ENCODE measurements at places on chromosomes 3 and 15.
A peak's percentile ranks its signal among the peaks of the same experiment; 100 is the strongest.

- DNase-seq, result no peak
Observed at GRCh38 chr3:179713643-179714090, 60.8 kb downstream of the USP13 start.

DNA sequence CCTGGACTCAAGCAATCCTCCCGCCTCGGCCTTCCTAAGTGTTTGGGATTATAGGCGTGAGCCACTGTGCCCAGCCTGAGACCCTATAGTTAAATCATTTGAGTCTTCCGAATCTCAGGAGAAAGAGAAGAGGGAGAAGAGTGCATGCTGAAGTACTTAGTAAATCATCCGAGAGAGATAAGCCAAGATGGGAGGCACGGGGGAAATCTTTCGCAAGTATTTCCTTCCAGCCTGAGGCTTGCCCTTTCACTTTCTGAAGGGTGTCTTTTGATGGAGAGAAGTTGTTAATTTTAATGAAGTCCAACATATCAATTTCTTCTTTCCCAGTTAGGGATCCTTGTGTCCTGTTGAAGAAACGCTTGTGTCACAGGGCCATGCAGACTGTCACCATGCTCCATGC lies 97.1 kb upstream of the SLC6A6 start:
- no peak for DNase-seq

GRCh38 chr3:151379083-151379734 lies 5.3 kb downstream of the P2RY12 start:
- no peak for DNase-seq

DNA sequence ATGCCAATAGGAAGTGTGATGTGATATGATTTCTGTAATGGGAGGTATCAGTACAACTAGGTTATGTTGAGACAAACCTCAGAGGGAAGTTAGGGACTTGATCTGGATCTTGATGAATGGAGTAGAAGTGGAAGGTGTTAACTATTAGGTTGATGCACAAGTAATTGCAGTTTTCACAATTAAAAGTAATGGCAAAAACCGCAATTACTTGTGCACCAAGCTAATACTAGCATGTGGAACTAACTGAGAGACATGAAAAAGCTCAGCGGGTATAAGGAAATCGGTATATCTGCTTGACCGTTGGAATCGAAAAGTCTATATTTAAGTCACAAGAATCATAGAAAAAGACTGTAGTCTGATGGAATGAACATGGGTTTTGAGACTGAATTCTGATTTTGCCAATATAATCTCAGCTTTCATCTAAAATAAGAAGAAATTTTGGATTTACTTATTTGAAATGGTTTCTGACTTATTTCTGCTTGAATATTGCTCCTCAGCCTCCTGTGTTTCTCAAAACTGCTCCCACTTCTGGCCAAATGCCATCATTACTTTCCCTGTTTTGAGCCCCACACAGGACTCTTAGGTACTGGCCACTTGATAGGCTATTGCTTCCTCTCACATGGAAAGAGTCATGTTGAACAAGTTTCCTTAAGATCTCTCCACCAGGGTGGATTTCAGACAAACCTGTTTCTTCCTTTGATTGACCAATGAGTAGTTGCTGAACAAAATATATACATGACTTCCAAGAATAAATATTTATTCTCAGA lies 271.5 kb upstream of the COL8A1 start:
- no peak for DNase-seq

DNA sequence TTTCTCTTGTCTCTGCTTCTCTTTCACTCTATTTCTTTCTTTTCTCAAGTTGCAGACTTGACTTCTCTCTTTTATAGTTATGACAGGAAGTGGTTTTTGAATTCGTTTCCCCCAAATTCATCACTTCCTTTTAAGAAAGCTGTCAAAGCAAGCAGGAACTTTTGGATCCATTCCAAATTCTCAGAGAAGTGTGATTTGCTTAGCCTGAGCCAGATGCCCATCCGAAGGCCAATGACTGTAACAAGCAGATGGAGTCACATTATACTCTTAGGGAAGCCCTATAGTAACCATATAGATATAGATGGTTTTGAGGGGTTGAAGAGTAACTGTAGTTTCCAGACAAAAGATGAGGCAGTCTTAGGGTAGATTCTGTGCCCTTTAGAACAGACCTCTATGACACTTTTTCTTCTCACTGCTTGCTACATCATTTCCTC lies 592.0 kb upstream of the KCNMB2 start:
- DNase-seq, result peak; percentile 14

DNA sequence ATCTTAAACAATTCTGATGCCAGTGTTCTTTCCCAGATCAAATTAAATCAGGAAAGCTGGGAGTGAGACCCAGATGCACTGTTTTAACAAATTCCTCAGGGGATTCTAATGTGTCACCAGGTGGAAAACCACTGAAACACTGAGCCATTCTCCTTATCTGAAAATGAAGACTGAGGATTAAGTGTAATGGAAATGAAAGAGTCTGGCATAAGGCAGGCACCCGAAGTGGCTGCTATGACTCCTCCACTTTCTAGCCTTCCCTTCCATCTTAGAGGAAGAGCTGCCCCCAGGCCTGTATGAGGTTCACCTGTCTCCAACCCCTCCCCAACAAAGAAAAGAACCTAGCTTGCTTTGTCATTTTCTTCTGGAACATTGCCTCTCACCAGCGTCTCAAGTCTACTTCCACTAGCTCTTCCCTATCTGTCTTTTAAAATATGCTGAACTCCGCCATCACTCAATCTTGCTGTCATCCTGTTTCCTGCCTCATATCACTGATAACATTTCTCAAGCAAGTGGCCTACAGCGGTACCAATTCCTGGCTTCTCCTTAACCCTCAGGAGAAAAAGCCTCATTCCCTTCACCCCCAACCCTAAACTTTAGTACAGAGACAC lies 13.7 kb upstream of the ABHD2 start:
- peak; percentile 85 for DNase-seq

- DNase-seq, result no peak
Observed at GRCh38 chr3:183526838-183527427, 28.6 kb downstream of the KLHL6 start.

- no peak for DNase-seq
Observed at GRCh38 chr3:194875581-194876402, 190.1 kb downstream of the FAM43A start.

- no peak for DNase-seq
Observed at GRCh38 chr15:89400782-89401545, 66.3 kb upstream of the POLG start.

GRCh38 chr3:187210545-187211327 lies 13.4 kb downstream of the RTP1 start:
- DNase-seq, result no peak

GRCh38 chr3:115990669-115991068 lies 367.4 kb downstream of the GAP43 start:
- no peak for DNase-seq

GRCh38 chr3:129344540-129345220 lies 66.0 kb downstream of the HMCES start:
- no peak for DNase-seq

Data from CMK (cell line).